LHCN-M2 (cell line): ENCODE measurements at places on chromosomes 5 and 9. TPM values are rescaled to one million over a fixed set of nuclear protein-coding genes. Genes with fewer than 3 reads are reported as not detected.
A peak's percentile ranks its signal among the peaks of the same experiment; 100 is the strongest.

DNA sequence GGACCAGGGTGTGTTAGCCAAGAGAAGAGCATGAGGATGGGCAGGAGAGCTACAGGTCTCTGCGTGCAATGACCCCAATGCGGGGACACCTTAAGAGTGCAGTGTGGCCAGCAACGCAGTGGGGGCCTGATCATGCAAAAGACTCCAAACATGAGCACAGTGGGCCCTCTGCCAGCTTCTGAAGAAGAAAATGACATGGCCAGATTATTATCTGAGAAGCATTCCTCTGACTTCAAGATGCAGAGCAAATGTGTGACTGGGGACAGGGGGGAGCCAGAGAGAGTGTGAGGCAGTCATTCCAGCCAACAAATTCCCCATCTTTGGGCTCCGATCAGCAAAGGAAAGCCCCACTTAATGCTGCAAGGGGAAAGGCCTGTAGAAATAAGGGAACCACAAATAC, 229.4 kb downstream of the CDK5RAP2 start:
- DNase-seq: no peak

GRCh38 chr9:94016744-94017143, 61.6 kb upstream of the BARX1 start:
- no peak for DNase-seq

DNA sequence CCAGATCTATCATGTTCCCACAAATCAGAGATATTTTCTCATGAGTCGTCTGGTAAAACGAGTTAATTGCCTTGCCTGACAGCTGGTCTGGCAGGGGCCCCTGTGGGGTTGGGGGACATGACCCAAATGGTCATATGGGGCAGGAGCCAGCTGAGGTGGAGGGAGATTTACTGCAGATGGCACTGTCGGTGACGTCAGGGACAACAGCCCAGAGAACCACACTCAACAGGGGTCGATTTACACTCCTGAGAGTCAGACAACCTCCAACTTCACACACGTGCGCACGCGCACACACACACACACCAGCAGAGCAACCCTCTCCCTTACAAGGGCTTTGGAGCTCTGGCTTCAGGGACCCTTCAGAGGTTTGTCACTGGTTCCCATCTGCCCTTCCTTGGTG, 23.4 kb upstream of the GABRP start:
- no peak for DNase-seq

- no peak for DNase-seq
Measured at GRCh38 chr5:40378396-40379177, 301.1 kb upstream of the PTGER4 start.

- no peak for DNase-seq
Measured at GRCh38 chr9:33229359-33230114, 10.4 kb upstream of the SPINK4 start.

DNA sequence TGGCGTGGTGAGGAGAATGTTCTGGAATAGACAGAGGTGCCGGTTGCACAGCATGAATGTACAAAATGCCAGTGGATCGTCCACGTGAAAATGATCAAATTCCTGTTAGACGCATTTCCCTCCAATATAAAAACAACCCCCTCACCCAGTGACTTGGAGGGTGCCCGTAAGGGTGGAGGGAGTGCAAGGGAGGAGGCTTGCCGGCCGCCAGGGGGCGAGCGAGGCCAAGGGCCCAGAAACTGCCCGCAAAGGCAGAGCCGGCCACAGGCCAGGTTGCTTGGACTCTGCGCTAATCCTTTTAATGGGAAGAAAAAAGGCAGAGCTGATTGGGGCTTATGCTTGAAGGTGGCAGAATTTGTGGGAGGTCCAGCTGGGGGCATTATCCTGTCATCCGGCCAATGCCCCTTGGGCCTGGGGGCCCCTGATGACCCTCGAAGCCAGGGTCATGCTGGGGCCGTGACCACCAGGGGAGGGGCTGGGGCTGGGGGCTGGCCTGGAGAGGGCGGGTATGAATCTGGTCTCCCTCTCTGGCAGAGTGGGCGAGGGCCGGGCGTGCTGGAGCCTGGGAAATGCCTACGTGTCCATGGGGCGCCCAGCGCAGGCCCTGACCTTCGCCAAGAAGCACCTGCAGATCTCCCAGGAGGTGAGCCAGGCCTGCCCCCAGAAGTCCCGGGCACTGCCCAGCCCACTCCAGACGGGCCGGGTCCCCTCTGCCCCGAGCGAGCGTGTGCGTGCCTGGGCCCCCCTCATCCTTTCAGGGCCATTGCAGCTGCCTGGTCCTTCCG, 12.0 kb downstream of the GPSM1 start:
- peak; percentile 36 for DNase-seq

GRCh38 chr5:151708126-151708525, 21.4 kb upstream of the SPARC start:
- peak; percentile 98 for DNase-seq

DNA sequence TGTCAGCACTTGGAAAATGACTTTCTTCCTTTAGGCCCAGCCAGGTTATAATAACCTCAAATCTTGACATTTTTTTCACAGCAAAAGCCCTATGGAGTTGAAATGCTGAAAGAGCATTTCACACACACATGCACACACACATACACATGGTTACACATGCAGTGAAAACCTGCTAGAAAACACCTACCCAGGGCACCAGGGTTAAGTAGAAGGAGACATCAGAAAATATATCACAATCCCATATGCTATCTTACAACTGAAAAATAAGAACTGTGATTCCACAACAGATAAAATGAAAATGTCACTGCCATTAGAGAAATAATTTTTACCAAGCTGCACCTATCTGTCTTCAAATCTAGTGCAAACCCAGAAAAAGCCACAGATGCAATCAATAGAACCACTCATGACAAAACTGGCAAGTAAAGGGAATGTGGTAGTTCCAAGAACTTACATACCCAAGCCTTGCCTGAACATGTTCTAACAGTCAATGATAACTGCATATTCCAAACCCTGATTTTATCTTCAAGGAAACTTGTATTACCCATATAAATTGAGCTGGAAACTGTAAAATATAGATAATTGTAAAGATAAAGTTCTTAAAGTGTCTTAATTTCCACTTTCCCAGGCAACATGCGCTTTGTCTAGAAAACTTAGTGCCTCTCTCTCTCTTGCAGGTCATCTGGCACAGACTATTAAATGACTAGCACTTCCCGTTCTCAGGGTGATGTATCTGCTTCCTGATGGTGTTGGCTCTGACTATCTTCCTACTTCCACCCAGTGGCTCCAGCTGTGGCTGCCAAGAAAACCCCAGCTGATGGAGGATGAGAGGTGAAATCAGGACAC, 250.2 kb upstream of the PTGER4 start:
- peak; percentile 87 for DNase-seq

GRCh38 chr9:4366591-4367330, 66.9 kb upstream of the GLIS3 start:
- DNase-seq: peak; percentile 74

DNA sequence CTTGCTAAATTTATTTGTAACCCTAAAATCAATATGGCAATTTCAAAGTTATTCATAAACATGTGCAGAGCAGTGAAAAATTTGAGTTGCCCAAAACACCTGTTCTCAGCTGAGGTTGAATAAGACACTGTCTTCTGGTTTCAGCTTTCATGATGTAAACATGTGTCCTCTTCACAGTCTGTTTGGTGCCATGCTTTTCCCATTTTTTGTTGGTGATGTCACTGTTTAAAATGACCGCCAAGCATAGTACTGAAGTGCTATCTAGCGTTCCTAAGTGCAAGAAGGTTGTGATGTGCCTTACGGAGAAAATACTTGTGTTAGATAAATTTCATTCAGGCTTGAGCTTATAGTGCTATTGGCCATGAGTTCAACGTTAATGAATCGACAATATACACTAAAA, 580.8 kb downstream of the ACTL7B start:
- DNase-seq: no peak

DNA sequence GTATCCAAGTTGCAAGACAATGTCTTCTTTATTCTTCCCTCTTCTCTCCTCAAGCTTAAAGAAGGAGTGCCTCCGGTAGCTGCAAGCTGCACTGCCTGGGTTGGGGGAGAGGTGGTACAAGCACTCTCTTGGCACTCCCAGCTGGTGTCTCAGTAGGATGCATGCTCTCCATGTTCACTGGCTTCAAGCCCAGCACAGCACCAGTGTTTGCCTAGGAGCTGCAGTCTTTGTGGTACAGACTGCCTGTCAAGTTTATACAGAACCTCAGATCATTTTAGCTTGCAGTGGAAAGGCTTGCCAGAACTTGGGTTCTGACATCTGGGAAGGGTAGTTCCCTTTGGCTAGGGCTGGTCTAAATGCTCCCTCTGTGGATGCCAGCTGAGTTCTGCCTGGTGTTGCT, 505.6 kb downstream of the MAN2A1 start:
- DNase-seq: no peak

- peak; percentile 85 for DNase-seq
Measured at GRCh38 chr9:98962181-98962560, 18.5 kb downstream of the COL15A1 start.

GRCh38 chr9:95876595-95876994, 1.1 kb downstream of the ERCC6L2 start:
- peak; percentile 20 for DNase-seq

GRCh38 chr5:6365142-6365976, 13.0 kb downstream of the MED10 start:
- DNase-seq: peak; percentile 63

- DNase-seq: no peak
Measured at GRCh38 chr5:147753765-147754164, 28.8 kb downstream of the JAKMIP2 start.

GRCh38 chr5:73727470-73727869, 101.5 kb downstream of the ARHGEF28 start:
- DNase-seq: peak; percentile 67

DNA sequence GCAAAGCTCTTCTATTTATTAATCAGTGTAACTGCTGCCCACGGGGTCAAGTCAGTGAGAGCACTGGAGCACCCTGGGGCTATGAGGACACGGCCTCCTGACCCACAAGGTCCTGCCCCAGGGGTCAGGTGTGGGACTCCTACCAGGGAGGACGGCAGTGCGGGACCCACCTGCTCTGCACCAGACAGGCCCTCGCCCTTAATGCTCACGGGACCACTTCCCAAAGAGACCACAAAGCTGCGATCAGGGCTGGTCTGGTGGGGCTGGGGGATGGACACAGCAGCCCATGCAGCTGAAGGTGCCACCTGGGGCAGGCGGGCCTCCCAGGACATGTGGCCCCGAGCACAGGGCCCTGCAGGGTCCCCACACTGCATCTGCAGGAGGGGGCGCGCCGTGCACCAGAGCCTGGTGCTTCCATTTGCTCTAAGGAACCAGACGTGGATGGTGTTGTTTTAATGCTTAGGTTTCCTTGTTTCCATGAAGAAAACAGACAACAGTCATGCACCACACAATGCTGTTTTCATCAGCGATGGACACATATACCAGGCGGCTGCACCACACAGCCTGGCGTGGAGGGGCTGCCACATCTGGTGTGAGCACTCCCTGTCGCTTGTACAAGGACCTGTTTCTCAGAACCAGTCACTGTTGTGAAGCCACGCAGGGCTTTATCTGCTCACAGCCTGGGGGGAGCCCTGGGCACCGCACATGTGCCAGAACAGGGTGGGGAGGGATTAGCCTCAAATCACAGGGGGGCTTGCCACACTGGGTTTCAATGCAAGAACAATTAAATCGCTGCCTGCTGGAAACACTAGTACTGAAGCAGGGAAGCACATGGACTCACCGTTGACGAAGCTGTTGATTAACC, 22.6 kb downstream of the CLPTM1L start:
- DNase-seq: no peak

- no peak for DNase-seq
Measured at GRCh38 chr5:177449140-177450061, 2.8 kb downstream of the PRR7 start.

- DNase-seq: no peak
Measured at GRCh38 chr9:87896891-87897290, 14.2 kb downstream of the SPATA31E1 start.

- DNase-seq: no peak
Measured at GRCh38 chr5:12392246-12392645, 488.0 kb upstream of the CTNND2 start.

- no peak for DNase-seq
Measured at GRCh38 chr9:15578714-15579113, 25.9 kb downstream of the CCDC171 start.

DNA sequence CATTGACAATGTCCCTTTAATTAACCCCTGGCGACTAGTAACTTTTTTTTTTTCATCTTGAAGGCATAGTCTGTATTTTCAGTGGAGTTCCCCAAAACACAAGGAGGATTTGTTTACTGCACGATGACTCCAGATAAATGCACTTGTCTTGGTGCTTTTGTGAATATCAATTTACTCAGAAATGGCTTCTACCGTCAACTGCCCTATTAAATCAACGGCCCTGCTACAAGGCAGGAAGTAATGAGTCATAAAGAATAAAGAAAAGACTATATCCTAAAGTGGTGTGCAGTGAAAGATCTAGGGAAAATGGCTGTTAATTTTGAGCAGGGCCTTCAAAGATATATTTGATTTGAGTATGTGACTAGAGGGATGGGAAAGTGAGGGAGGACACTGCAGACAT, 388.3 kb upstream of the CHD1 start:
- no peak for DNase-seq

DNA sequence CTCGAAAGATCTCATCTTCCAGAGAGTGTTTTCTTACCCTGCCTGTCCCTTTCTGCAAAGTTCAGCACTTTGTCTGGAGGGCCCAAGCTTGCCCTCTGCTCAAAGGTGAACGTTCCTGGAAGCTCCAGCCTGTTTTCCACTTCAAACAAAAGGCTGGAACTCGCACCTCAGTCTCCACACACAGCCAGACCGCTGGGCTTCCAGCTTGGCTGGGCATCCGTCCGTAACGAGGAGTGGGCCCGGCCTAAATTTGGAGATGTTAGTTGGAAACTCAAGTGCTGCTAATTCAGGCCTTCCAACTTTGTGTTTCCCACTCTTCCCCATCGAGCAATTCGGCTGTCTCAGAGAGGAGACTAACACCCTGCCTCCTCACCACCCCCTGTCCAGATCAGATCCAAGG, 35.1 kb downstream of the FGF18 start:
- no peak for DNase-seq

DNA sequence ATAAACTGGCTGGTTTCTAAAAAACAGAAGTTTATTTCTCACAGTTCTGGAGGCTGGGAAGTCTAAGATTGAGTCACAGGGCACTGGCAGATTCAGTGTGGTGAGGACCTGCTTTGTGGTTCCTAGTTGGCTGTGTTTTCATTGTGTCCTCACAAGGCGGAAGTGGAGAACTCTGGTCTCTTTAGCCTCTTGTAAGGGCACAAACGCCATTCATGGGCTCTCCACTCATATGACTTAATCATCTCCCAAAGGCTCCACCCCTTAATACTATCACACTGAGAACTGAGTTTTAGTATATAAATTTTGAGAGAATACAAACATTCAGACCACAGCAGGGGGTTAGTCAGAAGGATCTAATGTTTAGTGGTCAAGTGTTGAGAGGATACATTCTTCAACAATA, 208.2 kb downstream of the SEC61B start:
- DNase-seq: peak; percentile 73

RAB3C gene
- not detected in 2 replicates for total RNA-seq

NNT gene
- total RNA-seq: 70.3 and 92.1 TPM in 2 replicates

DDX46 gene
- total RNA-seq: 24.4 and 29.4 TPM in 2 replicates

WNT8A gene
- total RNA-seq: not detected in 2 replicates

PDE6A gene
- 0.58 and 1.1 TPM in 2 replicates for total RNA-seq

TAS2R1 gene
- total RNA-seq: not detected in 2 replicates

LCN1 gene
- total RNA-seq: not detected in 2 replicates

CCL28 gene
- 1.5 and 4.0 TPM in 2 replicates for total RNA-seq

SLCO6A1 gene
- total RNA-seq: not detected in 2 replicates

CCIN gene
- total RNA-seq: 1.2 and 1.8 TPM in 2 replicates

TMEM215 gene
- total RNA-seq: not detected in 2 replicates

MSMP gene
- total RNA-seq: not detected in 2 replicates
